NCI-H2081 (cell line): ENCODE measurements at places on chromosomes 3 and 15.

GRCh38 chr3:43317461-43318316 lies 31.3 kb downstream of the SNRK start:
- DNase-seq: no peak

DNA sequence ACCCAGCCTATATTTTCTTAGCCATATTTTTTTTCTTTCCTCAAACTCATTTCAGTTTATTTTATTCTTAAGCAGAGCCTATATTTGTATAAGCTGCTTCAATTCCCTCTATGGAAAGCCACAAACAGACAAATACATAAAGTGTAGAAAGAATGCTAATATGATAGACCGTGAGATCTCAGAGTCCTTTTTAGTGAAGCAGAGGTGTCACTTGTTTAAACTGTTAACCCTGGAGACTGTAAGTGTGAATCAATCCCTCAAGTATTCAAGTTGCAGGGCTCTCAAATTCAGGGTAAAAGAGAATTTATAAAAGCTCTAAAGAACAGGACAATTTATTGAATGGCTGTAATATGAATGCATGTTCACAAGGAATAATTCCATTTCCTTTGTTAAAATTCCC lies 72.2 kb upstream of the BHLHE40 start:
- DNase-seq: no peak

- DNase-seq: no peak
These were observed 2.6 kb downstream of the LTF start for GRCh38 chr3:46462111-46462510.

DNA sequence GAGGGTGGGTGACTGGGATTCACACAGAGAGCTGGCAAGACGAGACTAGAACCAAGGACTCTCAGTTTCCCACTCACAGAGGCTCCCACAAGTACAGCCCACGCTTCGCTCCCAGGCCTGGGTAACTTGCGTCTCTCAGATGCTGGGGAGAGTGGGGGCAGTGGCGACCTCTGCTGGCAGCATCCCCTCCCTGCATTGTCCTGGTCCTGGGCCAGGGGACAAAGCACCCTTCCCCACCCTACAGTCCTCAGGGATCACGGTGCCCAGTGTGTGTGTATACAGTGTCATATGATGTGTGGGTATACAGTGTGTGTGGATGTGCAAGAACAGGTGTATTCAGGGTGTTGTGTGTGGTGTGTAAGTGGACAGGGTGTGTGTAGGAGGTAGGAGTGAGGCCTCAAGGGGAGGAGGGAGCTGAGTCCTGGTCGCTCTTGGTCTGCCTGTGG lies 12.8 kb downstream of the VILL start:
- no peak for DNase-seq

GRCh38 chr15:59377924-59378323 lies 5.3 kb upstream of the MYO1E start:
- no peak for DNase-seq

- DNase-seq: no peak
These were observed 142.1 kb downstream of the NUP210 start for GRCh38 chr3:13277860-13278531.

- no peak for DNase-seq
These were observed 377.7 kb upstream of the RBMS3 start for GRCh38 chr3:28903171-28903601.

DNA sequence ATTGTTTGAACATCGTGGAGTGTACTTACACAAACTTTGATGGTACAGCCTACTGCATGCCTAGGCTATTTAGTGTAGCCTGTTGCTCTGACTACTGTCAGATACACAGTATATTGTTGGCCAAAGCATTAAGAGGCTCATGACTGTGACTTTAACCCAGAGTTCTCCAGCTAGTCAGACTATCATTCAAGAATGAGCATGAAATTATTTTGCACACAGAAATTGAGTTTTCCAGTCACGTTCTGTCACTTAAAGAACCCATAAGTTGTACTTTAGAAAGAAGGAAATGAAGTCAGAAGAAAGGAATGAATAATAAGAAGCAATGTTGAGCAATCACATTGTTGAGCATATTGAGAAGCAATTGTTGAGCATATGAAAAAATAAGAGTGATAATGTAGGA lies 37.6 kb upstream of the SLC22A13 start:
- no peak for DNase-seq

GRCh38 chr3:183224180-183224970 lies 28.7 kb upstream of the B3GNT5 start:
- no peak for DNase-seq

GRCh38 chr15:79050341-79050740 lies 40.2 kb downstream of the RASGRF1 start:
- DNase-seq: no peak
